ENCODE measurements at places on chromosomes 12 and 14.

- DNase-seq = no peak
Observed at GRCh38 chr12:76137606-76138005, 53.1 kb upstream of the NAP1L1 start.

DNA sequence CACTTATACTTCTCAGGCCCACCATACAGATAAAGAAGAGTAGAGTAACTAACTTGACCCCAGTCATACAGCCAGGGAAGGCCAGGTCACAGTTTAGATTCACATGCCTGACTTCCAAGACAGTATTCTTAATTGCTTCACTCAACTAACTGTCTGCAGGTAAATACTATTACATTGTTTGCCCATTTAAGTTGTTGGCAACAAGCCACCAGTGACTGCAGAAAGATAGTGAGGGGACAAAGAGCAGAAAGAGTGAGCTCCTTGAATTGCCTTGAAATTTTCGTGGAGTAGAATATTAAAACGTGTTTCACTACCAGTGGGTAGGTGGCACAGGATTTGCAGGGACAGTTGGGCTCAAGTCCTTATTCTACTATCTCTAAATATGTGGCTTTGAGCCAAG lies 146.3 kb upstream of the RMST start:
- no peak for DNase-seq

- DNase-seq = no peak
Observed at GRCh38 chr12:14307004-14307403, 58.5 kb upstream of the ATF7IP start.

GRCh38 chr14:59844186-59844812 lies 26.3 kb downstream of the RTN1 start:
- DNase-seq = no peak

- DNase-seq = no peak
Observed at GRCh38 chr12:130795906-130796305, 43.1 kb downstream of the STX2 start.

- DNase-seq = no peak
Observed at GRCh38 chr14:35829449-35829848, 3.3 kb downstream of the BRMS1L start.

DNA sequence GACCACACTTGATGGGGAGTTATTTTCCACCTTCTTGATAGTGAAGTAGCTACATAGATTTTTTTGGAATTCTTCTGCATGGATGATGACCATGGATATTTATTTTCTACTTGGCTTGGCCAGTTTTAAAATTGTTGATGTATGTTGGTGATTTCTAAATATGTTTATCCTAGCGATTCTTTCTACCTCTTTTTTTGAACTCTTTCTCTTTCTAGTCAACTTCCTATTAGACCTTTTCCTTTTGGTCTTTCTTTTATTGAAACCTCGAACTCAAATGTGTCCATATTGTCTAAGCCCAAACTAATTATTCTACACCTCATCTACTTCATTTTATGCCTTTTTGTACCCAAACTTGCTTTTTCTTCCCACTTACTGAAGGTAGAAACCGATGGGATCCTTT lies 37.0 kb downstream of the CCDC91 start:
- no peak for DNase-seq

GRCh38 chr14:70909733-70910614 lies 2.7 kb downstream of the PCNX1 start:
- no peak for DNase-seq

GRCh38 chr12:46264057-46264456 lies 4.8 kb downstream of the SLC38A1 start:
- DNase-seq = no peak

DNA sequence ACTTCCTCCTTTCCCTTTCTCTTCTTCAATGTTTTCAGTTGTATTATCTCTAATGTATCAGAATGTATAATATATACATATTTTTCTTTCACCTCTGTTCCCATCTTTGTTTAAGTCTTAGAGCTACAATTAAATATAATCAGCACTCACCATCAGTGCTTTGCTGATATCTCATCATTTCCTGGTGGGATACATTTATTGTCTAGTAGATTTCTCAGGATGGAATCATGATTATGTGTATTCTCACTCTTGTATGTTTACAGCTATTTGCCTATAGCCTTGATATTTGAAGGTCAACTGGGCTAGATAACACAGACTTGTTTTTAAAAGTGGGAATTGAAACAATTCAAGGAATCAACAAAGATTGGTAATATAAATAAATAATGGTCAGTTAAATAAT lies 124.9 kb upstream of the EEA1 start:
- no peak for DNase-seq

DNA sequence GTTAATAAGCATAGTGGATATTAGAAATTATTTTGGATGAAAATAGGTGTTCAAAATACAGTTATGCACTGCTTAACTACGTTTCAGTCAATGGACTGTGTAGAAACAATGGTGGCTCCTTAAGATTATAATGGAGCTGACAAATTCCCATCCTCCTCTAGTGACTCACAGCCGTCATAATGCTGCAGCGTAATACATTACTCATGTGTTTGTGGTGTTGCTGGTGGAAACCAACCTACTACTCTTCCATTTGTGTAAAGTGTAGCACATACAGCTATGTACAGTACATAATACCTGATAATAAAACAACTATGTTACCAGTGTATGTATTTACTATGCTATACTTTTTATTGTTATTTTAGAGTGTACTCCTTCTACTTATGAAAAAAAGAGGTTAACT lies 111.2 kb upstream of the TMCC3 start:
- DNase-seq = peak; percentile 49

DNA sequence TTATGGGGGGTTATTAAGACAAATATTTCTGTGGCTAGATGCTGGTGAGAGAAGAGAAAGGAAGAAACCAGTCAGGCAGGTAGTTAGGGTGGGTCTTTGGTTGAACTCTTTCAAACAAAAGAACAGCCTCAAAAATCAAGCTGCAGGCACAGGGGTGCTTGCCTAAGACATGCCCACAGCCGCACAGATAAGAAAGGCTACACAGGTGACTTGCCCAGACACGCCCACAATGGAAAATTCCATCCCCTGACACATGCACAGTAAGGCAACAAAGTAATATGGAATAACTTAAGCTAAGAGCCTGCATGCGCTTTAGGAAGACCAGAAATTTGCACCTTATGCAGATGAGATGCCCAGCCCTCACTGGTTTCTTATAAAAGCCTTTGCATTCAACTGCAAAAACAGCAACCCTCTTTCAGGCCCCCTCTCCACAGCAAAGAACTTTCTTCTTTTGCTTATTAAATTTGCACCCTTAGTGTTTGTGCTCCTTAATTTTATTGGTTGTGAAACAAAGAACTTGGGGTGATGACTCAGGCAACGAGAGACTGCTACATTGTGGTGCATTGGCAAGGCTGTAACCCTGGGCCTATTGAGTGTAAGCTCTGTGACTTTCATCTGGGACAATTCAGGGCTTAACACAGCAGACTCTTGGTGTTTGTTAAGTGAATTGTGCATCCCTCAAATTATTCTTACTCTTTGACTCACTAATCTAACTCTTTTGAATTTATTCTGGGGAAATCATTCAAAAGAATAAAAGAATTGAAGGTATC lies 149.4 kb downstream of the RPAP3 start:
- DNase-seq = no peak

DNA sequence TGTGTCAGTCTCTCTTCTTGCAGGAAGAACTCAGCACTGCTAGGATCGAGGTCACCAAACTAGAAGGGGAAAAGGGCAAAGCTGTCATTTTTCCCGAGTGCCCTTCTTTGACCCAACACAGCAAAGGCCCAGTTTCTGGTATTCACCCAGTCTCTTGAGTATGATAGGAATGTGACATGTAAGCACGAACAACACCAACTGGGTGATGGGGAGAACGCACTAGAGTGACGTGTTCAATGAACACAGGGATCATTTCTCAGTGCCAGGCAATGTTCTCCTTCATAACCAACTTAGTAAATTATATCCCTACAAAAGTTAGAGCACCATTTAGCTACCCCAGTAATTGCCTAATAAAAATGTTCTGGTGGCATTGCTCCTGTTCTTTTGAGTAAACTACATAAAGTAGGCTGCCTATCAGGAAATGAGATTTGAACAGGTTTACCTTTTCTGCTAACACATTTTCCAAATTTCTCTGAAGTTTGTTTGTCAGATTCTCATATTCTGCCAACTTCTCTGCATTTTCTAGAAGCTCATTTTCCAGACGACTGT lies 64.5 kb downstream of the NIN start:
- DNase-seq = no peak

GRCh38 chr12:56417739-56418138 lies 31.5 kb downstream of the TIMELESS start:
- no peak for DNase-seq

DNA sequence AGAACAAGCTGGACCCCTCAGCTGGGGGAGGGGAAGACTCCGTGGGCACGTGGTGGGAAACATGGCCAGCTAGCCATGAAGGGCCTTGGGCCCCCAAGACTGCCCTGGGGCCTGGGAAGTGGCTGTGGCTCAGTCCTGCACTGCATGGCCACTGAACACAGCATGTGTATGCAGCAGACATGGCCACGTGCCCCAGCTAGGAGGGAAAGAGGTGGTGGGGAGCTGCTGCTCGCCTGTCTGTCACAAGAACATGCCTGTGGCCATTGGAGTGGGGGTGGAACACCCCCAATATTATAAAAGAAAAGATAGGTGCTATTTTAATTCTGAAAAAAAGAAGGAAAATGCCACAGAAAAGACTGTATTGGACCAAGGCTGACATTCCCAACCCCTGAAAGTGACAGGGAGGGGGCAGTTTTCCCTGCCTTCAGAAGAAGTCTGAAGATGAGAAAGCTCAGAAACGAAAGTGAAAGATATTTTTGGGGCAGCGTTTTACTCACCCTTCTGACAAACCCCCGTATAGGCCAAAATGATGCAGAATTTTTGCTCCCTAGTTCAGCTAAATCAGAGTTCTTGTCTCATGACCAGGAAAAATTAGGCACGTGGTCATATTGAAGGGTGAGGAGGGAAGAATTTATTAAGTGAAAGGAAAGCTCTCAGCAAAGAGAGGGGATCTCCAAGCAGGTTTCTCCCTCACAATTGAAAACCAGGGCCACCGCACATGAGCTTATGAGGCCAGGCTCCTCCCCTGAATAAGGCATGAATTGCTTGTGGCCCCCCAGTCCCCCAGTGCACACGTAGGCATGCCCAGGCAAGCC lies 35.2 kb upstream of the PCNX1 start:
- no peak for DNase-seq

Data from COLO829 (cell line).